H54 (cell line): ENCODE measurements at places on chromosomes 3 and 15.

DNA sequence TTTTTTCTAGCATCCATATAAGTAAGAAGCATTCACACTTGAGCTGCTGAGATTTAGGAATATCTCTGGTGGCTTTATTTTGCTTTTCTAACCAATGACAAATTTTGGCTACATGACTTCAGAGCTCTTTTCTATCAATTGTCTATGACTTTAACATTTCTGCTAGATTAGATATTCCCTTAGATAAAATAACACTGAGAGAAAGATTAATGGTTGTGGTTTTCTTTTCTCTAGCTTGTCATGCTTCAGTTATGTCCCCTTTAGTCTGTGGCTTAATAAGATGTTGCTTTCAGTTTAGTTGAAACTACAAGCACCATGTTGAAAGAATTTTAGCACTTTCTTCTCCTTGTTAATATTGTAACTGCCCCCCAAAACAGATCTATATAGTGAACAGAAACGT is 665.6 kb upstream of the CCDC54 start:
- DNase-seq = no peak

GRCh38 chr3:161559177-161559998 is 62.8 kb downstream of the OTOL1 start:
- no peak for DNase-seq

DNA sequence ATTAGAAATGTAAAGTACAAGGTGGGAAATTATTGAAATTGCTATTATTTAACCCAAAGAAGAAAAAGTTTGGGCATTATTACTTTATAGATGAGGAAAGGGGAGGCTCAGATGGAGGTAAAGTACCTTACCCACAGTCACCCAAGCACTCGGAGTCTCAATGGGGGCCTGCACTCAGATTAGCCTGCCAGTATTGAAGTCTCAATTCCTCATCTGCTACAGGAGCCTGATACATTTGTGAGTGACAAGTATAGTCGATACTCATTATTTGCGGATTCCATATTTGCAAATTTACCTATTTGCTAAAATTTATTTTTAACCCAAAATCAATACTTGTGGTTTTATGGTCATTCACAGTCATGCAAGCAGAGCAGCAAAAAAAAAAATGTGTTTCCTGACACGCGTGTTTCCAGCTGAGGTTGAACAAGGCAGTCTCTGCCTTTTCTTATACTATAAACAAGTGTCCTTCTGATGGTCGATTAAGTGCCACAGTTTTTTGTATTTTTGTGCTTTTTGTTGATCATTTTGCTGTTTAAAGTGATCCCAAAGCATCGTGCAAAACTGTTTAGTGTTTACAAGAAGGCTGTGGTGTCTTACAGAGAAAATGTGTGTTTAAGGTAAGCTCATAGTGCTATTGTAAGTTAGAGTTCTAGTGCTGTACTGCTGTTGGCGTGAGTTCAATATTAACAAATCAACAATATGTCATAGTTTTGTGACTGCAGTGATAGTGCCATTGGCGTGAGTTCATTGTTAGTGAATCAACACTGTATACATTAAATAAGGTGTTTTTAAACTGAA is 48.0 kb downstream of the ARHGEF26 start:
- DNase-seq = no peak

GRCh38 chr3:63921741-63922482 is 9.7 kb upstream of the SCAANT1 start:
- DNase-seq = no peak

DNA sequence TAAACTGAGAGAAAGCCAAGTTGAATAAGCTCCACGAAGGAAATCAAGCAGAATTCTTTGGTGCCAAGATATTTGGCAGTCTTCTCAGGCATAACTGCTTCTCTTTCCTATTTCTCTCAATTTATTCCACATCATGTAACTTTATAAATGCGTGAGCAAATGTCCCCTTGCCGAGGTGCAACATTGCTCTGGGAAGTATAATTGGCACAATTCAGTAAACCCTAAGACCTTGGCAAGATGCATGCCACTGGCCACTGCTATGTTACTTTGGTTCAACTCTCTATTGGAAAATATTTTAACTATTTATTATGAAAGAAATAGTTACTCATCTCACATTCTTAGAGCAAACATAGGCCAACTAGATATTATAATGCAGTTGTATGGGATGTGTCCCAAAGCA is 170.2 kb downstream of the SUCNR1 start:
- no peak for DNase-seq

- no peak for DNase-seq
These were observed 193.9 kb upstream of the TPM1 start for GRCh38 chr15:62848632-62849050.

GRCh38 chr15:66876421-66876730 is 174.3 kb downstream of the SMAD6 start:
- DNase-seq = no peak

- no peak for DNase-seq
These were observed 251.0 kb upstream of the P2RY1 start for GRCh38 chr3:152583963-152584362.

DNA sequence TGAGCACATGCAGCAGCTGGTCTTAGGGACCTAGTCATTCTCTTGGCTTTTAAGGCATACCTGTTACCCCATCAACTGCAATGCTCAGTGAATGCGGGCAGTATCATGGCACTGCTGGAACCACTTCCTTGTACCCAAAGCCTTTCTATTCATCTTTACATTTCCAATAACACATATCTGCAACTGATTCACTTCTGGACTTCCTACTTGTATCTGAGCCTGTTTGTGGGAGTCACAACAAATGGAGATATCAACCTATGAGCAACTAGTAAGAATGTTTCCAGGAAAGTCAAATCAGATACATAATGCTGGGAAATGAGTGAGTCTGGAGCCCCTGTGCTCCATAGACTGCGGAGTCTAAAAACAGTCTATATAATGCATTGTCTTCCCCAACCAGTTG is 61.4 kb upstream of the PARL start:
- DNase-seq = no peak

- DNase-seq = peak; percentile 46
These were observed 9.8 kb downstream of the SCG5 start for GRCh38 chr15:32651229-32651837.

- DNase-seq = no peak
These were observed 25.8 kb upstream of the SCAANT1 start for GRCh38 chr3:63937661-63938651.

GRCh38 chr3:72613871-72614270 is 234.4 kb downstream of the SHQ1 start:
- no peak for DNase-seq

- no peak for DNase-seq
These were observed 58.1 kb upstream of the MEF2A start for GRCh38 chr15:99507504-99508310.

GRCh38 chr15:36903922-36904556 is 196.3 kb downstream of the MEIS2 start:
- no peak for DNase-seq
